NCI-H446 (cell line): ENCODE measurements at places on chromosomes 5 and 9.

GRCh38 chr9:121700832-121701419 lies 49.5 kb downstream of the DAB2IP start:
- DNase-seq = no peak

GRCh38 chr5:151006704-151007334 lies 13.6 kb upstream of the GPX3 start:
- DNase-seq = no peak

DNA sequence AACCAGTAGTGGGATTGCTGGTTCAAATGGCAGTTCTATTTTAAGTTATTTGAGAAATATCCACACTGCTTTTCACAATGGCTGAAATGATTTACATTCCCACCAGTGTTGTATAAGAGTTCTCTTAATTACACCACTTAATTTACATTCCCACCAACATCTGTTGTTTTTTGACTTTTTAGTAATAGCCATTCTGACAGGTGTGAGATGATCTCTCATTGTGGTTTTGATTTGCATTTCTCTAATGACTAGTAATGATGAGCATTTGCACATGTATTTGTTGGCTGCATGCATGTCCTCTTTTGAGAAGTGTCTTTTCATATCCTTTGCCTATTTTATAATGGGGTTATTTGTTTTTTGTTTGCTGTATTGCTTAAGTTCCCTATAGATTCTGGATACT lies 688.3 kb downstream of the PRR16 start:
- no peak for DNase-seq

- DNase-seq = no peak
Observed at GRCh38 chr5:139549162-139549894, 11.8 kb upstream of the UBE2D2 start.

DNA sequence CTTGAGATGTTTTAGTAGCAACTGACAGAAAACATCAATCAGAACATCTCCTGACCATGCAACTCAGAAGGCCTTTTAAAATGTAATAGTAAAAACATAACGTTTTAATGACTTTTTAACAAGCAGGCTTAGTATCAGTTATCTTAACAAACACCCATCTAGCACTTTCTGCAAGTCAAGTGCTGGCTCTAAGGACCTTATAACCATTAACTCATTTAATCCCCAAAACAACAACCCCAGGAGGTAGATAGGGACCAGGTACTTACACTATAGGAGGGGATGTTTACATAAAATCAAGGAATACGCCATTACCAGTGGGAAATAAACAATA lies 41.8 kb downstream of the ROR2 start:
- no peak for DNase-seq

GRCh38 chr9:34507556-34507955 lies 15.2 kb downstream of the ENHO start:
- DNase-seq = no peak

GRCh38 chr9:134288746-134289145 lies 37.5 kb upstream of the RXRA start:
- no peak for DNase-seq

GRCh38 chr9:23766613-23767012 lies 59.4 kb downstream of the ELAVL2 start:
- no peak for DNase-seq

GRCh38 chr5:72860499-72860898 lies 44.0 kb downstream of the TNPO1 start:
- DNase-seq = no peak

DNA sequence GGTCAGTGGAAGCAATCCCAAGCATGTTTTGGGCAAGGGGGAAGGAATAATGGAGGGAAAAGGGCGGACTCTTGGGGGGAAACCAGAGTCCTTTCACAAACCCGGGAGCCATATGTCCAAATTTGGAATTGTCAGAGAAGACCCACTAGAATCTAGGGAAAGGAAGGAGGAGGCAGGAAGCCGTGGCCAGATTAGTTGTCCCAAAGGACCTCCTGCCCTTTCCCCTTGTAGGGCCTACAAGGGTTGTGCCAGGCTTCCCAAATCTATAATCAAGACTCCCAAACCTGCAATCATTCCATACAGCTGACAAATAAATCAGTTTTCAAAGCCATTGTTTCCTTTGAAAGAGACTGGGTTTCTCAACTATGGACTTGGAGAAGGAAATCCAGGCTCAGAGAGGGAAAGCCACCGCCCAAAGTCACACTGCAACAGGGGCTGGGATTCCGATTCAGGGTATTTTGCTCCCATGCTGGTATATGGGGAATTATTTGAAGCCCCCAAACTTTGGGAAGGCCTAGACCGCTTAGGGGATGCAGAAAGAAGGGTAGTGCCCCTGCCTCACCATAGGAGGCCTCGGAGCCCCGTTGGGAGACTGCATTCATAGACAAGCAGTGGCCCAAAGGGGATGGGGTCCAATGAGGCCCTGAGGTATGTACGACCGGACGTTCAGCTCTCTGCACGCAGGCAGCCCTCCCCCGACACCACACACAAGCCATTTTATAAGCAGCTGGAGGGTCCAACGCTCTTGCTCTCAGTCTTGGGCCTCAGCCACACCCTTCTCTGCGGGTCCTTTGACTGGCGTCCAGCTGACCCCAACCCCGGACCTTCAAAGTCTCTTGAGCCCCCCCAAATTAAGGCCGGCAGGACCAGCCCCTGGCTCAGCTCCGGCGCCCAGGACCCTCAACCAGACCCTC lies 815 bp downstream of the ANXA6 start:
- no peak for DNase-seq

DNA sequence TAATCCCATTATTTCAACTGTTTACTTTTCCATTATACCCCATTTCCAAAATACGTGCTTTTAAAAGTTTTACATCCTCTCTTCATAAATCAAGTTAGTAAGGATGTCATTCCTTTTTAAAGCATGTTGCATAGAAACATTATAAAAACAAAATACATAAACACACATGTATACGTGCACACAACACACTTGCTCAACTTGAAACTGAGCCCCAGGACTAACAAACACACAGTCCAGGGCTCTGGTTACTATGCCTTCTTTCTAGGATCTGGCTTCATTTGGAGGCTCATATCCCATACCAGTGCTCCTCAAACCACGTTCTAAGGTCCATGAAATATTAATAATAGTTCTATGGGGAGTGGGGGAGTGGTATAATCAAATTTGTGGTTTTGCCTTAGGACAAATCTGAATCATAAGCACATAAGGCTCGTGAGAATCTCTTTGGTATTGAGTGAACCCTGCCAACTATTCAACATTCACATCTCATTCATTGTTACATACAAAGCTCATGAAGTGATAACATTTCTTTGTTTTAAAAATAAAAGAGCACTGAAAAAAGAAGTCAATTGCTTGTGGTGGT lies 55.2 kb downstream of the NFIB start:
- no peak for DNase-seq

- no peak for DNase-seq
Observed at GRCh38 chr5:35924122-35924949, 14.1 kb downstream of the CAPSL start.

- no peak for DNase-seq
Observed at GRCh38 chr9:65449423-65449822, 164.4 kb upstream of the FOXD4L5 start.

- DNase-seq = peak; percentile 38
Observed at GRCh38 chr9:89748831-89749499, 144.2 kb downstream of the GADD45G start.

DNA sequence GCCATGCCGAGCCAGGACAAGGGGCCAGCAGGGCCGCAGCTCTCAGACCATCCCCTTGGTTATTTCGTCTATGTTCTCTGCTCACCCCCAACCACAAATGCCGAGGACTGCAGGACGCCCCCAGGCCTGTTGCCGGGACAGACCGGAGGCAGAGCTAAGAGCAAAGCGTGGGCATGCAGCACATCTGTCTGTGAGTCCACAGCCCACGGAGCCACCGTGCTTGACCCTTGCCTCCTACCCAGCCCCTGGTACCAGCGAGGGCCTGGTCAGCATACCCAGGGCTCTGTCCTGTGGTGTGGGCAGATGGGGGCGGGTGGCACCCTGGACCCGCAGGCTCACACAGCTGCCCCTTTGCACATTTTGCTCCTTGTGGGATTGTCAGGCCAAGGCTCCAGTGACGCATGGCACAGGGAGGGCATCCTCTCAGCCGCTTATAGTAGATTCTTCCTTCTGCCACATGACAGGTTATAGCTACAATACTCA lies 4.7 kb downstream of the BRD3 start:
- no peak for DNase-seq

DNA sequence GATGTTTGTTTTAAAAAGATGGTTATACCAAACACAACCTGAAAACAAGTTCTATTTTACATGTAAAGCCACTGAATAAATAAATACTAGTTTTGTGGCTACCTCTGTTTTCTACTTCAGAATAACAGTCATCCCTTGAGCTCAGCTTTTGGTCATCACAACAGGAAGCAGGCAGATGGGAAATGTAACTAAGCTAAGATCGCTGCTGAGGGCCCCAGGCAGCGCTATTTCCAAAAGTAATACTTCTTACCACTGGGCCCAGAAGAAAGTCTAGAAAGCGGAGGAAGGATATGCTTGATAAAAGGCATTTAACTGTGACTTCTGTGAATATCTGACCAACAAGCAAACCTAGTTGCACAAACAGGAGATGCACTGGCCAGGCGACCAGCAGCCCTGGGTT lies 61.4 kb downstream of the SERINC5 start:
- DNase-seq = no peak

- no peak for DNase-seq
Observed at GRCh38 chr9:33932078-33932807, 115.3 kb downstream of the UBE2R2 start.

GRCh38 chr5:112165399-112165798 lies 253.7 kb downstream of the EPB41L4A start:
- DNase-seq = no peak

DNA sequence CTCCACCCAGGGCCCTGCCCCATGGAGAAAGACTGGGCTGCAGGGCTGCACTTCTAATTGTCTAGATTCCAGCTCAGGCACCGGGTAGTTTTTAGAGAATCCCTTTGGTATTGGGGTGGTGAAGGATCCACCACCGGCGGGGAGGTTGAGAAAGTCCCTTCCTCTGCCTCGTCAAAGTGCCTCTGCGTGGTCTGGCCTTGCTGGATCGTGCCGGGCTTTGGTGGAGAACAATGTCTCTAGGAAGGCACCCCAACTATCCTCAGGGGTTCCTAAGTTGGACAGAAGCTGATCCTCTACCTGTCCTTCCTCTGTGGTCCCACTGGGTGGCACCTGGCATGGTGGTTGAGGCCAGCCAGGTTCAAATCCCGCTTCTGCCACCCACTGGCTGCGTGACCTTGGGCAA lies 7.3 kb upstream of the AMBP start:
- no peak for DNase-seq

- peak; percentile 5 for DNase-seq
Observed at GRCh38 chr9:118170032-118170955, 466.1 kb downstream of the TLR4 start.

- no peak for DNase-seq
Observed at GRCh38 chr5:73096239-73096575, 24.2 kb upstream of the TMEM171 start.

DNA sequence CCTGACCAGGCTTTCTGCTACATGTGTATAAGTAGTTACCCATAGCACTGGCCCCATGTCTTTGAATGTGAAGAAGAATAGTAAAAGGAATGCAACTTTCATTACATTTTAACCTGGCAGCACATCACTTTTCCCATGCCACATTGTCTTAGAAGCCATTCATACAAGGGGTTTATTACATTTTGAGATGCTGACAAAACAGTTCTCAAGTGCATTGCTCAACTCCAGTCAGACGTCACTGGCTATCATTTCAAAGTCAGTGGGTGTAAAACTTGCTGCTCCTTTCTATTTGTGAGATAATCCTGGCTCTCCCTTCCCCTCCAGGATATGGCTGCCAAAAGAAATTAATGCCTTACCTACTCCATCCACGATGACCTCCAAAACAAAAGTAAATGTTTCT lies 97.0 kb upstream of the VCAN start:
- DNase-seq = no peak

- no peak for DNase-seq
Observed at GRCh38 chr9:116279230-116279629, 125.6 kb downstream of the PAPPA start.

DNA sequence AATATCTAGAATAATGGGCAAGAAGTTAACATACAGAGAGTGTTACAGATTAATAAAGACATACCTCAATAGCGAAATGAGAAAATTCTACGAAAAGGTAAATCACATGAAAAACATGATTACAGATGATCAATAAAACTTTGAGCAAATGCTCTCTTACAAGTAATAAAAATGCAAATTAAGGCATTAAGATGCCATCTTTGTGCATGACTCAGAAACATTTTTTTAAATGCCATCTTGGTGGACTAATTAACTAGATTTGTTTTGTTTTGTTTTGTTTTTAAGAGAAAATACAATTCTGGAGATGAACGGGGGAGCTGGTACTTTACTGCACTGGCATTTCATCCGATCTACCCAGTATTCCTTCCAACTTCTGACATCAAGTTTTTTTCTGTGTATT lies 130.2 kb downstream of the SUSD1 start:
- DNase-seq = no peak

DNA sequence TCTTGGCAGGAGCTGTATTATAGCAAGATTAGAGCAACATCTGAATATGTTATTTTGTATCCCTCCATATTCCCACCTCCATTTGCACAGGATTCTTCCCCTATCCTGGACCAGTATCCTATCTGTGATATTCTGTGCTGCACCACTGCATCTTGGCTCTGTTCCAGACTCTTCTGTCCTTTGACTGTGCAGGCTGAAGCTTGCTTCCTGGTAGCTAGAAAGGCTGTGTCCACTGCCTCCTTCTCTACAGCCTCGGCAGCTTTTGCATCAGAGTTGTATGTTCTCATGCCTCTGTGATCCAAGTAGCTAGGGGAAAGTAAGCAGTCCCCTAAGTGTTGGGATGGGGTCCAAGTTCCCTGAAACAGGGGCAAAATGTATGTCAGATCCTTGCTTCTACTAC lies 104.1 kb downstream of the GAS1 start:
- no peak for DNase-seq

DNA sequence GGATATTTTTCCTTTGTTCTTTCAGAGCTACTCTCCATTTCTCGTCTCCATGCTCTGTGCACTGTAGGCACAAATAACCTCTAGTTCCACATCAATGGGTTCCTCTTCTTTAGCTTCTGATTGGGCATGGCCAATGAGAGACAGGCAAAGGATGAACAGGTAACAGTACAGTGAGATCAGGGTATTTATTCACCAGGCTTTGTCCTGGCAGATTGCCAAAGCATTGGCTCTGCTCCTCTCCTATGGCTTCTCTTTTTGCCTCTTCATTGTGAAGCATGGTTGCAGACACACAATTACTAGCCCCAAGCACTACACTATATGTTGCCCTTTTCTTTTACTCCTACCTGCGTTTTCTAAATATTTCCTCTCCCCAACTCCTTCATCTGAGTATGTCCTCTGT lies 215.1 kb upstream of the ARRDC3 start:
- no peak for DNase-seq

GRCh38 chr9:132896906-132897305 lies 18.2 kb downstream of the SPACA9 start:
- no peak for DNase-seq

GRCh38 chr9:133653638-133654037 lies 17.5 kb downstream of the DBH start:
- no peak for DNase-seq
